ELR (cell line): ENCODE measurements at places on chromosomes 12 and 14.

GRCh38 chr14:63468294-63468693 lies 74.9 kb downstream of the PPP2R5E start:
- peak; percentile 22 for DNase-seq

GRCh38 chr14:101112351-101113107 lies 209.0 kb upstream of the RTL1 start:
- DNase-seq: no peak

GRCh38 chr12:53719649-53720048 lies 7.6 kb downstream of the CALCOCO1 start:
- DNase-seq: no peak

DNA sequence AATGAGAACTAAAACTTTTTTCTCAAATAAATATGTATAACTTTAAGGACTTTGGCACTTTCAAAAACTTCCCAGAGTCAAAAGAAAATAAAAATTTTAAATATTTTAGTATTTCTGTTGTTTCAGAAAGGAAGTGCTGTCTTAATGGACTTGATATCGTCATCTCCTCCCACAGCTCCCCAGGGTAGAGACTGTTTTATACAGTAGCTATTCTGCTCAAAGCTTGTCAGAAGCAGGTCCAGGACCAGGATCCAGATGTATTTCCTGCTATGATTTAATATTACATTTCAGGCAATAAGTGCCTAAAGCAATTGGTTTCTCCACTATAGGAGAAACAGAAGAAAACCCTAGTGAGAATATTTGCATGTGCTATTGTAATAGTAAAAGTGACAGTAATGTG lies 218.5 kb upstream of the G2E3 start:
- no peak for DNase-seq

- DNase-seq: no peak
Measured at GRCh38 chr14:68921666-68922065, 57.4 kb downstream of the ACTN1 start.

GRCh38 chr12:101086490-101087135 lies 123.4 kb downstream of the SLC5A8 start:
- peak; percentile 43 for DNase-seq

GRCh38 chr14:104085032-104085888 lies at the start of gene ASPG:
TSS of gene ASPG (plus strand) at chr14:104085700. CDS start at chr14:104085771, 71 bp downstream.
- no peak for DNase-seq

DNA sequence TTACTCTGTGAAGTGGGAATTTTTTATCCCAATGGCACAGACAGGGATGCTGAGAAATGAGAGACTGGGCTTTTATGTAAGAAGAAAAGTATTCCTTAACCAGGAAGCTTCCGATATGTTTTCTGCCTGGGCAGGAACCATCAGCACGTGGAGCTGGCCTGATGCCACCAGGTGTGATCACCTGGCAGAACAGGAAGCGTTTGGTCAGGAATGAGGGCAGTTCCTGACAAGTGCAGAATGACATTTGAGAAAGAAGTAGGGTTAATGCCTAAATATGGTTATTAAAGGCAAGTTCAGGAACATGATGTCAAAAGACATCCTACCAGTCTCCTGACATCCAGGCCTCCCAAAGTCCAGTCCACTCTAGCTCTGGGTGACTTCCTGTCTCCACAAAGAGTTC lies 210.3 kb downstream of the NUAK1 start:
- no peak for DNase-seq

- no peak for DNase-seq
Measured at GRCh38 chr14:56342494-56342942, 224.3 kb downstream of the PELI2 start.

DNA sequence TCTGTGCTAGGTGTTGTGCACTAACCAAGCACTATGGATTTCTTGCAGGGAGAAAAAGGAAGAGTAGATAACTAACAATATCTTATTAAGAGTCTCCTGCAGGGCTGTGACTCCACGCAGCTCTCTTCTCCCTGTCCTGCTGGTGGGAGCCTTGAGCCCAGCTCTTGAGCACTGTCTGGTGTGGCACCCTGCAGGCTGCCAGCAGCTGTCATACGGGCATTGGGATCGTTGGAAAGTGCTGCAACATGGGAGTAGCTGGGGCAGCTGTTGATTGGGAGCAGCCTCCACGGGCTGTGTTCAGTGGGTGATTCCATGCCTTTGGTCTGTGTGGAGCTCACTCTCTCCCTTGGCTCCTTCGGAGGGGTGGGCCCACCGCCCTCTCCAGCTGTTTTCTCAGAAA lies 125.3 kb downstream of the FBXL14 start:
- no peak for DNase-seq

DNA sequence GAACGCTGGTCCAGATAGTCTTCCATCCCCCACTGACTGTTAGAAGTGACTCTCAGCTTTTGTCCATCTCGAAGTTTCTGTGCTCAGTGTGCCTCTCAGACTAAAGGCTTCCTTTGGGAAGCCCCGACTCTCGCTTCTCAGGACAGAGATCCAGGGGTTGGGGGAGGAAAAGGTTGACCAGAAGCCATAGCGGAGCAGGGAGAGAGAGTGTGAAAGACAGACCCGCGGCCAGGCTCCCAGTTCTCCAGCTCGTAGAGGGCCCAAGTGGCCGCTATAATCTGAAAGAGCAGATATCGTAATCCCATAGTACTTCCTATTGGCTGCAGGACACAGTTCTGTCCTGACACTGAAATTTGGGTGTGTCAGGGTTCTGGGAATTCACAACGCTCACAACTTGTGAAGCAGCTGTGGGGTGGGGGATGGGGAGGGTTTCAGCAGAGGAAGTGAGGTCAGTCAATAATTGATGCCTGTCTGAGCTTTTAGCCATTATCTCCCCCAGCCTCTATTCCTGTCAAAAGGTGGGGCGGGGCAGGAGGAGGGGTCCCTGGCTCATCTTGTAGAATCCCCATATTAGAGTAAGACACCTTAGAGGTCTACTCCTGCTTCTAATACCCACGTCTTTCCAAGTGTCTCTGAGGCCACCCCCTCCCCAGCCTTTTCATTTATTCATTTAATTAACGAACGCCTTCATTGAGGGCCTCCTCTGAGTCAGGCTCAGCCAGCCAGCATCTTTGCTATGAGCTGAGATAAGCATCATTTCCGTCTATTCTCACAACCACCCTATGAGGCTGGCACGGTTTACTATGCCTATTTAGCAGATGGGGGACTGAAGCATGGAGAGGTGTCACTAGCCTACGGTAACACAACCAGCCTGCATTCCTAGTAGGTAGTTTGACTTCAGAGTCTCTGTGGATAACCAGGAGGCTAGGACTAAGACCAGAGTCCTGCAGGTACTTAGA lies 1.6 kb upstream of the ACVRL1 start:
- peak; percentile 37 for DNase-seq

GRCh38 chr14:28751467-28752058 lies 15.0 kb upstream of the FOXG1 start:
- DNase-seq: peak; percentile 75

DNA sequence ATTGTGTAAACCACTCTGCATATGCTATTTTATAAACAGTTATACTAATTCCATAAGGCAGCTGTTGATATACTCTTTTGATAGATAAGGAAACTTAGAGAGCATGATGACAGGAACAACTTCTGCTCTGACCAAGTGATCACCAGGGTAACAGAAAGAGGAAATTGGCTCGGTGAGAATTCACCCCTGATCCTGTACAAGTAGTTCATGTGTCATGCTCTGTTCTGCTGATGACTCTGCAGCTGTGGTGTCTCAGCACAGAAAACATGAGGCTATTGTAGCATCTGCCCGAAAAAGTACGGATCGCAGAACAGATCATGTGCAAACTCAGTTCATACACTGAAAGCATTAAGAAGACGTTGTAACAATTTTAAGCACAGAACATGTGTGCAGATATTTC lies 345.0 kb downstream of the LRIG3 start:
- DNase-seq: peak; percentile 58

DNA sequence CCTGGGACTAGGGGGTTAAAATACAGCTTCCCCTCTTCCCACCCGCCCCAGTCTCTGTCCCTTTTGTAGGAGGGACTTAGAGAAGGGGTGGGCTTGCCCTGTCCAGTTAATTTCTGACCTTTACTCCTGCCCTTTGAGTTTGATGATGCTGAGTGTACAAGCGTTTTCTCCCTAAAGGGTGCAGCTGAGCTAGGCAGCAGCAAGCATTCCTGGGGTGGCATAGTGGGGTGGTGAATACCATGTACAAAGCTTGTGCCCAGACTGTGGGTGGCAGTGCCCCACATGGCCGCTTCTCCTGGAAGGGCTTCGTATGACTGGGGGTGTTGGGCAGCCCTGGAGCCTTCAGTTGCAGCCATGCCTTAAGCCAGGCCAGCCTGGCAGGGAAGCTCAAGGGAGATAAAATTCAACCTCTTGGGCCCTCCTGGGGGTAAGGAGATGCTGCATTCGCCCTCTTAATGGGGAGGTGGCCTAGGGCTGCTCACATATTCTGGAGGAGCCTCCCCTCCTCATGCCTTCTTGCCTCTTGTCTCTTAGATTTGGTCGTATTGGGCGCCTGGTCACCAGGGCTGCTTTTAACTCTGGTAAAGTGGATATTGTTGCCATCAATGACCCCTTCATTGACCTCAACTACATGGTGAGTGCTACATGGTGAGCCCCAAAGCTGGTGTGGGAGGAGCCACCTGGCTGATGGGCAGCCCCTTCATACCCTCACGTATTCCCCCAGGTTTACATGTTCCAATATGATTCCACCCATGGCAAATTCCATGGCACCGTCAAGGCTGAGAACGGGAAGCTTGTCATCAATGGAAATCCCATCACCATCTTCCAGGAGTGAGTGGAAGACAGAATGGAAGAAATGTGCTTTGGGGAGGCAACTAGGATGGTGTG lies 1.9 kb downstream of the GAPDH start:
- peak; percentile 24 for DNase-seq
